ENCODE measurements at places on chromosomes 13 and 19. TPM values are rescaled to one million over a fixed set of nuclear protein-coding genes. Genes with fewer than 3 reads are reported as not detected.

Gene CRX
- total RNA-seq = not detected

Gene NDFIP2
- 107 TPM for total RNA-seq

Gene THOP1
- total RNA-seq = 80.2 TPM

Gene PNMA8A
- total RNA-seq = 2.3 TPM

Gene IGSF23
- 0.48 TPM for total RNA-seq

Gene KANK2
- 13.0 TPM for total RNA-seq

Gene FXYD7
- total RNA-seq = not detected

Gene TMEM150B
- total RNA-seq = not detected

Gene UGGT2
- 26.6 TPM for total RNA-seq

Gene ZFP28
- 7.5 TPM for total RNA-seq

Gene IGFL3
- total RNA-seq = not detected

Gene ZNF850
- total RNA-seq = 0.43 TPM

Gene SIGLEC12
- total RNA-seq = not detected

Gene BCKDHA
- 56.6 TPM for total RNA-seq

Gene SPIB
- total RNA-seq = not detected

Gene NUMBL
- total RNA-seq = 13.9 TPM

Gene IL17D
- 0.24 TPM for total RNA-seq

Gene CERS4
- total RNA-seq = 9.4 TPM

Gene LILRA2
- total RNA-seq = not detected

Gene ZNF177
- total RNA-seq = 0.21 TPM

Gene SH2D3A
- total RNA-seq = 129 TPM

Gene CABP5
- total RNA-seq = not detected

Gene FGF21
- total RNA-seq = not detected

Gene GTF2F2
- 38.1 TPM for total RNA-seq

Gene C5AR1
- total RNA-seq = 0.21 TPM

Gene SMIM24
- total RNA-seq = not detected

Gene ZNF793
- 3.4 TPM for total RNA-seq
